ENCODE measurements at places on chromosomes 3 and 15. TPM values are rescaled to one million over a fixed set of nuclear protein-coding genes. Genes with fewer than 3 reads are reported as not detected.

The FOXB1 gene
- total RNA-seq = 0.29 TPM

The CAMK2N2 gene
- total RNA-seq = not detected

The RPUSD3 gene
- total RNA-seq = 71.2 TPM

The FSD2 gene
- total RNA-seq = not detected

The ZNF385D gene
- not detected for total RNA-seq

GRCh38 chr3:193010191-193010590 is 92.5 kb upstream of the MB21D2 start:
- no peak overlapping the region for H3K27ac ChIP-seq
- no peak for DNase-seq
- H3K27me3 ChIP-seq = peaks cover 9% of the 10 kb centered on the region
- peaks cover 7% of the 10 kb centered on the region for H3K4me1 ChIP-seq

DNA sequence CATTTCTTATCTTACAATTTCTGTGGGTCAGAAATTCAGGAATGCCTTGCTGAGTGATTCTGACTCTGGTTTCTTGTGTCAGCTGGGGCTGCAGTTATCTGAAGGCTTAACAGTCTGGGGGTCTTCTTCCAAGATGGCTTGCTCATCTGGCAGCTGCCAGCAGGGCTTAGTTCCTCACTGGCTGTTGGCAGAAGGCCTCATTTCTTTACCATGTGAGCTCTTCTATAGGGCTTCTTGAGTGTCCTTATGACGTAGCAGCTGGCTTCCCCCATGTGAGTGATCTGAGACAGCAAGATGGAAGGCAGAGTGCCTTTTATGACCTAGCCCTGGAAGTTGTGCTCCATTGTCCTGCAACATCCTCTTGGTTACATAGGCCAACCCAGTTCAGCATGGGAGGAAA is 82.0 kb upstream of the PDZRN3 start:
- no peak overlapping the region for H3K4me3 ChIP-seq
- H3K27me3 ChIP-seq = no peaks in the 10 kb centered on the region
- no peak for DNase-seq
- H3K36me3 ChIP-seq = no peaks in the 10 kb centered on the region
- no peaks in the 10 kb centered on the region for H3K4me1 ChIP-seq
- H3K27ac ChIP-seq = no peak overlapping the region

DNA sequence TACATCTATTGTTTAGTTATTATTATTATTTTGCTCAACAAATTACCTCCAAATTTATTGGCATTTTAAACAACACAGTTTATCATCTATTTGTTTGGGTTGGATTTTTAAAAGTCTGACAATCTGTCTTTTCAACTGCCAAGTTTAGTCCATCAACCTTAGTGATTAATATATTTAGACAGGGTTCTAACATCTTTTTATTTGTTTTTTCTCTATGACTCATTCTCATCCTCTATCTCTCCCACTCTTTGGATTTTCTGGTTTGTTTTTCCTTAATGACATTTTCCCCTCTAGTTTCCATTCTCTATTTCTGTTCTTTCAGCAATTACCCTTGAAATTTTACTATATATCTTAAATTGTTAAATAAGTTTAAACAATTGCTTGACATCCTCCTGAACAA is 41.9 kb downstream of the EMC4 start:
- DNase-seq = no peak
- H3K4me3 ChIP-seq = no peak overlapping the region
- peak overlapping the region; percentile 6 for H3K27ac ChIP-seq
- H3K4me1 ChIP-seq = peaks cover 22% of the 10 kb centered on the region
- no peaks in the 10 kb centered on the region for H3K27me3 ChIP-seq

- no peak for DNase-seq
- peaks cover 16% of the 10 kb centered on the region for H3K36me3 ChIP-seq
- H3K4me3 ChIP-seq = peak overlapping the region; percentile 90
- peaks cover 14% of the 10 kb centered on the region for H3K4me1 ChIP-seq
- H3K27ac ChIP-seq = peak overlapping the region; percentile 99
- H3K27me3 ChIP-seq = no peaks in the 10 kb centered on the region
Observed at GRCh38 chr15:41115161-41115651, 874 bp downstream of the INO80 start.

- no peak overlapping the region for H3K27ac ChIP-seq
- H3K27me3 ChIP-seq = no peaks in the 10 kb centered on the region
- no peaks in the 10 kb centered on the region for H3K4me1 ChIP-seq
- peaks cover 6% of the 10 kb centered on the region for H3K36me3 ChIP-seq
Observed at GRCh38 chr3:158434412-158435038, 136.5 kb upstream of the MLF1 start.

- no peak for DNase-seq
- no peaks in the 10 kb centered on the region for H3K4me1 ChIP-seq
- no peak overlapping the region for H3K4me3 ChIP-seq
- H3K36me3 ChIP-seq = no peaks in the 10 kb centered on the region
Observed at GRCh38 chr15:60183366-60183765, 179.3 kb downstream of the FOXB1 start.

DNA sequence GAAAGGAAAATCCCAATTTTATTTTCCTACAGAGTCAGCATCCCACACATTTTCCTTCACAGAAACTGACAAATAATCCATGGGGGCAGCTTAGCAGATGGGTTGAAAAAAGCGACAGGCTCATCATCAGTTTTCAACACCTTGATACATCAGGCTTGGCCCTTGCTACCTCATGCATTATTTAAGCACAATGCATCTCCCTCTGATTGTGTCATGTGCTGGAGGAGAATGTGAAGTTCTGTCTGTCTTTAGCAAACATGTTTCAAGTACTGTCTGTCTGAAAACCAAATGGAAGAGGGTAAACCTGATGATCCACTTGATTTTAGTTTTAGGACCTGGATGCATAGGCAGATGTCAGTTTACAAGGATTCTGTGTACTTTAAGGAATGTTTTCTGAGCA is 128.6 kb upstream of the ADAMTS9 start:
- H3K36me3 ChIP-seq = no peaks in the 10 kb centered on the region
- H3K4me3 ChIP-seq = no peak overlapping the region
- no peaks in the 10 kb centered on the region for H3K4me1 ChIP-seq
- DNase-seq = no peak
- no peak overlapping the region for H3K27ac ChIP-seq

- no peak for DNase-seq
- H3K4me3 ChIP-seq = no peak overlapping the region
- H3K27me3 ChIP-seq = no peaks in the 10 kb centered on the region
- H3K4me1 ChIP-seq = peaks cover 8% of the 10 kb centered on the region
- H3K27ac ChIP-seq = no peak overlapping the region
Observed at GRCh38 chr3:43030162-43030935, 51.2 kb downstream of the GASK1A start.

DNA sequence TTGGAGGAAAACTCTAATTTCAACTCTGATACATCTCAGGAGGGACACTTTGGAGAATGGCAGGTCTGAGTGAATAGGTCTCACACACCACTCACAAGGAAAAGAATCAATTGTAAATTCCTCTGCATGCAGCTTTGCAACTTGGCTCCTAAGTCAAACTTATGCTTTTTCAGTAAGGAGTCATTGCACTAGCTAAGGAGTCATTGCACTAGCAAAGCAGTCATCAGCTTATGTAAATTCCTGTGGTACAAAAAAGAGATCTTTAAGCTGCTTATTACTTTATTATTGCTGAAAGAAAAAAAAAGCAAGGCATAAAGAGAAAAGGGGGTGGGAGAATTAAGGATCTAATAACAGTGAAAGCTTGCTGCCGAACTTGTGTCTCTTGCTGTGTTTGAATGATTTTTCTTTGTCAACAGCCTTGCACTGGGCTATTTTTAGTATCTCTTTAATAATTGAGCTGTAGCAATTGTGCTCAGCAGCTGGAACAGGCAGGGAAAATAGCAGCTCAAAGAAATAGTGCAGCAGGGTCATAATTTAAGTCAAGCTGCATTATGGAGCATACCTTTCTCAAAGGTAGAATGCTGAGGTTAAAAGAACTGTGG is 154.3 kb upstream of the ARPP21 start:
- no peaks in the 10 kb centered on the region for H3K36me3 ChIP-seq
- DNase-seq = no peak
- H3K4me1 ChIP-seq = no peaks in the 10 kb centered on the region
- no peak overlapping the region for H3K27ac ChIP-seq
- no peak overlapping the region for H3K4me3 ChIP-seq

DNA sequence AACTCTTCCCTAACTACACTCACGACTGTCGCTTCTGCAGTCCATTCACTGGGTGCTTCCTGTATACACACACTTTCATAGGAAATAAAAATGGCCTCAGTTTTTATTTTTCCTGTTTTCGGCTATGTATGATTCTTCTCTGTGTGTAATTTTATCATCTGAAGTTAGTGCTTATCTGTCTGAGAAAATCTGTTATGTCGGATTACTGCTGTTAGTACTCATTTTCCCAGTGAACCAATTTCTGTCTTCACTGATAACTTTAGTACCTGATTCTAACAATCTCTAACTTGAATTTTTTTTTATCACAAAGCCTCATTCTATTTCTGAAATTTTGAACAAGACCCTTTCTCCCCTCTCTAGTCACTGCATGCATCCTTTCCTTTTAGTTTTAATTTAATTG is 20.9 kb downstream of the RAB5A start:
- H3K4me3 ChIP-seq = no peak overlapping the region
- peak overlapping the region; percentile 3 for H3K27ac ChIP-seq
- H3K4me1 ChIP-seq = peaks cover 36% of the 10 kb centered on the region

- no peaks in the 10 kb centered on the region for H3K36me3 ChIP-seq
- H3K4me3 ChIP-seq = no peak overlapping the region
Observed at GRCh38 chr3:54575618-54575960, 352.3 kb downstream of the LRTM1 start.

GRCh38 chr15:44656913-44657312 is 6.5 kb downstream of the SPG11 start:
- H3K36me3 ChIP-seq = peaks cover 37% of the 10 kb centered on the region
- peaks cover 36% of the 10 kb centered on the region for H3K4me1 ChIP-seq
- DNase-seq = no peak
- H3K27me3 ChIP-seq = no peaks in the 10 kb centered on the region
- H3K27ac ChIP-seq = no peak overlapping the region

DNA sequence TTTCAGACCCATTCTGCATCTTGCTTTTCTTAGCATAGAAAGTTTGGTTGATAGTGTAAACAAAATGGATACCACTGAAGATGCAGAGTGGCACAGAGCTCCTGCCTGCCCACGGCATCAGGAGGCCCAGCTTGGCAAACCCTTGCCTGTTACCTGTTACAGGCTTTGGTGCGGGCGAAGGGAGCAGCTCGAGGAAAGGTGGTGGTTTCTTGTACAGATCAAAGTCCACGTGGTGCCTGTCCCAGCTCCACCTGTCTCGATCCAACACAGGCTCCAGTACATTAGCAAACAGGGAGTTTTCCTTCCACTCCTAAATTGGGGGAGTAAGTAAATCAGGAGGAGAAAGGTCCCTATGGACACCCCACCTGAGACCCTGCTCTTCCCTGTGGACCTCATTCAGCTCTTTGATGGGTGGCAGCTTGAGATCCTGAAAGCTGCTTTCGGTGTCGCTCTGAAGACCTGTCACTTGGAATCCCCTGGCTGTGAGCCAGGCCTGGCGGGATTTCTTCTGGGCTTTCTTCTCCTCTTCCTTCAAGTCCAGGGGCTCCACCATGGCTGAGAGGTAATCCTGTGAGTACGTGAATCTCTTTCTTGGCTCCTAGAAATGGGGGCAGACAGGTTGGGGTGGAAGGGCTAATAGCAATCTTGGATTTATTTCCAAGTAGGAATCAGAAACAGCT is 35.7 kb downstream of the ACAD9 start:
- no peak for DNase-seq
- H3K27ac ChIP-seq = no peak overlapping the region
- H3K4me3 ChIP-seq = no peak overlapping the region
- no peaks in the 10 kb centered on the region for H3K27me3 ChIP-seq

Data from activated naive CD8-positive, alpha-beta T cell treated with anti-CD3 and anti-CD28 coated beads for 36 hours (primary cell).